ENCODE measurements at places on chromosomes 5 and 9.

GRCh38 chr9:73684601-73685000 is 532.9 kb downstream of the ANXA1 start:
- no peak for DNase-seq

DNA sequence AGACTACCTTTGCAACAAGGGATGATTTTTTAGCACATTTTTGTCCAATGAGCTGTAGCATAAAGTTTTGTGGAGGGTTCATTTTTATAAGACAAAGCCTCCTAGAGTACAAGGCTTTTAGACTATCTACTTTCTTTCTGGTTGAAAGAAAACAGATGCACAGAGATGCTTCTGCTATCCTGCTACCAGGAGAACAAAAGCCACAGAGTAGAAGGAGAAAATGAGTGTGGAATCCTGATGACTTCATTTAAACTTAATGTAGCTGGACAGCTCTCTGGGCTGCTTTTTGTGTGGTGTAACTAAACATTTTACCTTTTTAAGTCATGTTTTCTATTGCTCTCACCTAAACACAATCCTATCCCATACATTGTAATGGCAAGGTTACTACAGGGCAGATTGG is 1009.4 kb downstream of the TLE1 start:
- no peak for DNase-seq

GRCh38 chr9:129489838-129490582 is 130.9 kb downstream of the C9orf50 start:
- no peak for DNase-seq

DNA sequence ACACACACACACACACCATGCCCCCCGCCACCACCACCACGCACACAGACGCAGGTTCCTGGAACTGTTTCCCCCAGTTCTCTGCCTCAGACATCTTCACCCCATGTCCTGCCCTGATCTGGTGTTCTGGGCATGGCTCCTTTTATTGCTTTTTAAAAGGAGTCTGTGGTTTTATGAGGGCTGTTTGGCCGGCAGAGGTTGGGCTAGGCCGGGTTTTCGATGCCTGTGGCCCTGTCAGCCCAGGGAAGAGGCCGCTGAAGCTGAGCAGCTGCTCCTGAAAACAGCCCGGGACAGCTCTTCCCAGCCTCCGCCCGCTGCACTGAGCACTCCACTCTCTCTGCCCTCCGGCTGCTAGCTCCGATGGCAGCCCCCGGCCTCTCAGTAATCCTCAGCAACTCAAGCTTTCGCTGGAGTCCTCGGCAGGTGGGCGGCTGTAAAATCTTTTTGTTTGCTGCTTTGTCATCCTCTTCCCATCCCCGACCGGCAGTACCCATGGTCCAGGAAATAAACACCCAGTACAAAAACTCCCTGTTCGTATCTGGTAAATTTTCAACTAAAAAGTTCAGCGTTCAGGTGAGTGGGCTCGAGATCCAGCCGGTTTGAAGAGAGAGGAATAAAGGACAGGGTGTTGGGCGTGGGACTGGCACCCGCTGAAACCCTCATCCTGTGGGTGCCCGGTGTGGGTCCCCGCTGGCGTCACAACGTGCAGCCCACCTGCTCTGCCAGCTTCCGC is 103.0 kb upstream of the ERCC6L2 start:
- DNase-seq, result no peak

DNA sequence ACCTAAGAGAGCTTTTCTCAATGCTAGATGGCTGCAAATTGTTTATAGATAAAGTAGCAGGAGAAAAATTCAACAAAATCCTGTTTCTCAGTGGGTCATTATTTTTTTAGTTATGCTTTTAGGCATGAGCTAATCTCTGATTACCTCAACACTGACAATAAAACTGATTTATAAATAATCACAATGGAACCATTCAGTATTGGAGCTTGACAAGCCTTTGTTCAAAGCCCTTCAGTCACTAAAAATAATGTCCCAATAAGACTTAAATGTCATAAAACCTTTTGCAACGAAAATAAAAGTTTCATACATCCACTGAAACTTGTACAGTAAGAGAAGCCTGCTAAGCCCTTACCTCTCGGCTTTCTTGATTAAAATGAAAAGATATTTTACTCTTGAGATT is 27.2 kb downstream of the PTPDC1 start:
- no peak for DNase-seq

DNA sequence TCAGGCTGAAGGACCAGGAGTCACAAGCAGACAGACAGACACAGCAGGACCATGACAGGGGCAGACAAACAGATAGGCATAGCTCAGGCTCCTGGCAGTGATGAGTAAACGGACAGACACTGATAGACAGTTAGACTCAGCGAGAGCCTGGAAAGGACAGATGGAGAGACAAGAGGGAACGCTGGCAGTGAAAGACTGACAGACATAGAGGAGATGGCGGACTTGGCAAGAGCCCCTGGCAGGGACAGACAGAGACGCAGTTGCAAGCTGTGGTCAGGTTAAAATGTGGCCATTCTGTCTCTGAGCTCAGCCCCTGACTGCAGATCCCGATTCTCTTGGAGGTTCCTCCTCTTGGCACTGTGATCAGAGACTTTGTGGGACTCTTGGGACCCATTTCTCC is 13.6 kb downstream of the CSF2 start:
- no peak for DNase-seq

- DNase-seq, result no peak
Measured at GRCh38 chr5:108339220-108339619, 42.7 kb downstream of the FBXL17 start.

DNA sequence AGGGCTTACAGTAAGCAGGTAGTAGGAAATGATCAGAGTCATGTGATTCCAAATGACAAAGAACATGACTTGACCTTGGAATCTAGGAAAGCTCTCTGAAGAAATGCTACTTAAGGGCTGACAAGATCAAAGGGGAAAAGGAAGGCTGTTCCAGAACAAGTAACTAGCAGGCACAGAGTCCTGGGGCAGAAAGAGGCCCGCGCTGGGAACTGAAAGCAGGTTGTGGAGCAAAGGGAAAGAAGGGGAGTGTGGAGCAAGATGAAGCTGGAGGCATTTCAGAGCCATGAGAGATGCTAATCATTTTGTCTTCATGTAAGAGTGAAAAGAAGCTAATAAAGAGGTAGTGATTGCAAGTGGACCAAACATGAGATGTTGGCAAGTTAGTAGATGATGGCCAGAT is 397.5 kb downstream of the DTWD2 start:
- DNase-seq, result no peak

DNA sequence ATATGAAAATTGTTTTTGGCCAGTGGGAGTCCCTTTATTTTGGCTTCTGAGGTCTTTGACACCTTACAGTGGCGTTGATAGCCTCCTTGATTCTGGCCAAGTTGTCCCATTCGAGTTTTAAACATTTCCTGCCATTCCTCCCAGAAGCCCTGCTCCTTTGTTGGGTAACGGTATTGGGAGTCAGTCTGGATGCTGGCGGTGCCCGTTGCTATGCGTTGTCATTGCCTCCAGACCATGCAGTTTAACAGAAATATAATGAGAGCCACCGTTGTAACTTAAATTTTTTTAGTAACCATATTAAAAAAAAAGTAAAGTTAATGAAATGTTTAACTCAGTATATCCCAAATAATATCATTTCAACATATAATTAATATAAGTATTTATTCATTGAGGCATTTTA is 35.0 kb downstream of the GALNT12 start:
- DNase-seq, result no peak

GRCh38 chr5:932628-933250 is 40.1 kb downstream of the TRIP13 start:
- no peak for DNase-seq

- DNase-seq, result no peak
Measured at GRCh38 chr9:15221746-15222145, 85.3 kb downstream of the TTC39B start.

DNA sequence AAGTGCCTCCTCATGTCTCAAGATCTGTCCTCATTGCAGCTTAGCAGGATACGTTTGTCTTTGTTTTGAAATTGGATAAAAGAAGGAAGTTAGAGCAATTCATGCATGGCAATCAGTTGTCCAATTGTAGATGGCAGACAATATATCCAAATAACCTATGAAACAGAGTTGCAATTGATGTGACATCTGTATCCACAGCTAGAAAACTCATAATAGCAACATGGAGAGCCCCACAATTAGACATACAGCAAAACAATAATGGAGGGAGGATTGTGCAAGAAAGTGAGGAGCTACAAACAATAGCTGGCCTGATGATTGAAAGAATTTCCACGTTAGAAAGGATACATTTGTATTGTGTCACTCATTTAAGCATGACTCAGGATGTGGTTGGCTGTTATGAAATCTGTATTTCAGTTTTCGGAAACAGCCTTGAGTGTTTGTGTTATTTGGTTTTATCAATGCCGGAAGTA is 132.0 kb downstream of the FAM174A start:
- DNase-seq, result no peak

DNA sequence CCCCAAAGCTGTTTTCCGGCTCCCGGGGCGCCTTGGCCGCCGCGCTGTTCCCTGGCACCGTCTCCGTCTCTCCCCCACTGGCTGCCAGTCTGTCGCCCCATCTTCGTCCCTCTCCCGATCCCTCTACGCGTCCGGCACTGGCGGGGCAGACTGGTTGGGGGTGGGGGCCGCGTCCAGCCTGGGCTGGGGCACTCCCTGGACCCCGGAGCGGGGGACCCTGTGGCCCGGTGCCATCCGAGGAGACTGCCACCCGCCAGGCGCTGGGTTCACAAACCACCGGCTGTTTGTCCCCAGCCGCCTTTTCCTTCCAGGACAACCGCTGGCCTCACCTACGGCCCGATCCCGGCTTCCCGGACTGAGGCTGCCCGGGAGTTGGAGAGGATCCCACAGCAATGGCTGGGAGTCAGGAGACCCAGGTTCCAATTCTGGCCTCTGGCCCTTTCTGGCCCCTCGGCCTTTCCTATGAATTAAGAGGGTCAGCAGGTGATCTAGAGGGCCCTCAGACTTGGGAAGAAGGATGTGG is 1.0 kb upstream of the FIBCD1 start:
- no peak for DNase-seq

- DNase-seq, result no peak
Measured at GRCh38 chr5:31048282-31049270, 144.9 kb upstream of the CDH6 start.

DNA sequence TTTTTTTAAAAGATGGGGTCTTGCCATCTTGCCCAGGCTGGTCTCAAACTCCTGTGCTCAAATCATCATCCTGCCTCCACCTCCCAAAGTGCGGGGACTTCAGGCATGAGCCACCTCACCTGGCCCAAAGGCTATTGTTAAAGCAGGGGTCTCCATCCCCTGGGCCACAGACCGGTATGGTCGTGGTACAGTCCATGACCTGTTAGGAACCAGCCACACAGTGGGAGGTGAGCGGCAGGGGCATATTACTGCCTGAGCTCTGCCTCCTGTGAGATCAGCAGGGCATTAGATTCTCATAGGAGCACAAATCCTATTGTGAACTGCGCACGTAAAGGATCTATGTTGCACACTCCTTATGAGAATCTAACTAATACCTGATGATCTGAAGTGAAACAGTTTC is 7.3 kb upstream of the NOL6 start:
- DNase-seq, result no peak

DNA sequence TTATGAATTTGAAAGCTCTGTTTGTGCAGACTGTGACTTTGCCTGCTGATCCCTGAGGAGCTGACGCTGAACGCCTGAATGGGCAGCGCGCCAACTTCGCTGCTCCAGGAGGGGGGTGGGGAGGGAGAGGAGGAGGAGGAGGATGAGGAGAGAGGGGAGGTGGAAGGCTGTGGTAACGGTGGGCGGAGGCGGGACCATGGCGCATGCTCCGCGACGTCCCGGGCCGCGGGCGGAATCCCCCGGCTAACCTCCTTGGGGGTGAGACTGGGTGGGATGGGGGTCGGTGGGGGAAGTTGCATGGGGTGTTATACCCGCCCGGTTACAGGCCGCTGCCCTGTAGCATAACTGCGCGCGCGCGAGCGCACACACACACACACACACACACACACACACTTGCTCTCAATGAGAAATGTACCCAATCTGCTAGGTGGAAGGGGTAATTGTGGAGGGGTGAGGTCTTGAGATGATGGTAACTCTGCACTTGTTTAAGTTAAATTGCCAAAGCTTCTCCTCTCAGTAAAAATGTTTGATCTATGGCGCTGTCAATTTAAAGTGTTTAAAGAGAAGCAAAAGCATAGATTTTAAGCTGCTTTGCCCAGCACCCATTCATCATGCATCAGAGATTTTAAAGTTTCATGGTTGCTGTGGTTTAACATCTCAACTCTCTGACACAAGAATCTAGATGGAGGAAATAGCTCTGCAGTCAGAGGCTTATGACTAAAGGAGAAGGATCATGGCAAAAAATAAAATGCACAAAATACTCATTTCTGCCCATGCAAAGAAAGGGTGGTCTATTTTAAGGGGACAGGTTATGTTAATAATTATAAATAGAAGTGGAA is 76.6 kb upstream of the TBCA start:
- no peak for DNase-seq

DNA sequence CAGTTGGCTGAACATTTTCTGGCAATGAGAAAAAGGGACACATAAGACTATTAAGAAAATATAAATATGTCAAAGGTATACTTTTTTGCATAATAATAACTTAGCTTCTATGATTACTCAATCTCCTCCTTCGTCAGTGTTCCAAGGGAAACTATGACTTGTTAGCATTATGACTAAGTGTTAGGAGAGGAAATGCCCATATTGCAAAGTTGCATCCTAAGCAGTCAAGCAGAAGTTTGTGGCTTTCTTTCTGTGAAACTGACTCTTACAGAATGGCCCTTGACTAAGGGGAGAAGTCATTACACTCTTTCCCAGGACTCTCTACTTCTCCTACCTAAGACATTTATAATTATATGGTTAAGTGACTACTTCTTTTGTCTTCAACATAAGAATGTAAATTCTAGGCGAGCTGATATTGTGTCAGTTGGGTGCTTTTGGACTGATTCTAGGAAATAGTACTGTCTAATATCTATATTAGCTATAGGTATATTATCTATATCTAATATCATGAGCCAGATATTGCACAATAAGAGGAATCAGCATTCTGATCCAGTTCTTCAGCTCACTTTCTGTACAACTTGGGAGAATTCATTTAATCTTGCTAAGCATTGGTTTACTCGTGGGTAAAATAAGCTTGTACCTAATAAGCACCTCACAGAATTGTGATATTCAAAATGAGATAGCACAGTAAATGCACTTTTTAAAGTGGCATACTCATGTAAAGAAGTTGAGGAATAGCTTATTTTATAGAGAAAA is 16.4 kb upstream of the SPINK6 start:
- no peak for DNase-seq

DNA sequence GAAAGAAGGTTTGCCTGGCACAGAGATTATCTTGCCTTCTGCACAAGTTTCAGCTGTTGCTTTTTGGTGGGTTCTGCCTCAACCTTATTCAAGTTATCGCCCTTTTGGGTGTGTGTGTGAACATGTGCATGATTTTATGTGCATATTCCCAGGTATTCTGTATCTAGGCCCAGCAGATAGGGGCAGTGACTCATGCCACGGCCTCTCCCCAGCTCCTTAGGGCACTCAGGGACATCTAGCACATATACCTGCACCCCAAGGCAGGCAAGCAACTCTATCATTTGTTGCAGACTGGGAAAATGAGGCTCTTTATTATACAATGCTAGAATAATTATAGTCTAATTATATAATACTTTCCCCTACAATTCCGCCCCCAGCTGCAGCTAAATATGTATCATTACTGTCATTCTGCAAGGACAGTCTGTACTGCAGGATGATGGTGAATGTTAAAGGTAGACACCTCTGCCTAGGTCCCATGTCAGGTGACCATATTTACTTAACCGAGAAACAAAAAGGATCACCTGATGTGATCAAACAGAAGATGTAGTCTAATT is 128.9 kb downstream of the PDE8B start:
- DNase-seq, result no peak

GRCh38 chr5:56106837-56107236 is 112.1 kb upstream of the IL6ST start:
- DNase-seq, result no peak
